ENCODE measurements at places on chromosomes 13 and 19. TPM values are rescaled to one million over a fixed set of nuclear protein-coding genes. Genes with fewer than 3 reads are reported as not detected.

- H3K36me3 ChIP-seq = no peaks in the 10 kb centered on the region
- H3K27ac ChIP-seq = no peak overlapping the region
- H3K4me1 ChIP-seq = no peaks in the 10 kb centered on the region
- no peak for DNase-seq
Measured at GRCh38 chr13:28357247-28357825, 137.6 kb downstream of the FLT1 start.

FAM216B gene
- not detected for total RNA-seq

- H3K4me1 ChIP-seq = no peaks in the 10 kb centered on the region
- DNase-seq = no peak
- H3K4me3 ChIP-seq = no peak overlapping the region
- H3K36me3 ChIP-seq = no peaks in the 10 kb centered on the region
Measured at GRCh38 chr19:40590464-40591265, 10.5 kb upstream of the LTBP4 start.

- no peak overlapping the region for H3K4me3 ChIP-seq
- no peaks in the 10 kb centered on the region for H3K36me3 ChIP-seq
- no peak overlapping the region for H3K27ac ChIP-seq
- no peak for DNase-seq
- H3K4me1 ChIP-seq = no peaks in the 10 kb centered on the region
Measured at GRCh38 chr13:25292301-25292700, 5.0 kb upstream of the MTMR6 start.

DNA sequence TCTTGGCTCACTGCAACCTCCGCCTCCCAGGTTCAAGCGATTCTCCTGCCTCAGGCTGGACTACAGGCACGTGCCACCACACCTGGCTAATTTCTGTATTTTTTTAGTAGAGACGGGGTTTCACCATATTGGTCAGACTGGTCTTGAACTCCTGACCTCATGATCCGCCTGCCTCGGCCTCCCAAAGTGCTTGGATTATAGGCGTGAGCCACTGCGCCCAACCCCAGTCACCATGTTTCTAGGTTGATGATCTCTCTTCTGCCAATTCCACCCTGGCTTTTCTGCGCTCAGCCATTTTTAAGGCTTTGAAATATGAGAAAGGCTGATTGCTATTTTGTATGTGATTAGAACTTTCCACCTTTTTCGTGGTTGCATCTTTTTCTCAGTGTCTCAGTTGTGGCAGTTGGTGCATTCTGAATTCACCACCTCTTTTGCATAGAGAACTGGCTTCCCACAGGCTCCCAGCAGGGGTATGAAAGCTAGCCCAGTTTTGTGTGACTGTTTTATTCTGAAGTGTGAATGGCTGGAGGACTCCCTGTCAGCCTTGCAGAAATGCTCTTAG is 15.5 kb downstream of the CEACAM1 start:
- no peaks in the 10 kb centered on the region for H3K27me3 ChIP-seq
- H3K4me1 ChIP-seq = no peaks in the 10 kb centered on the region
- no peaks in the 10 kb centered on the region for H3K36me3 ChIP-seq
- H3K27ac ChIP-seq = no peak overlapping the region
- H3K4me3 ChIP-seq = no peak overlapping the region

ZDHHC20 gene
- 84.5 TPM for total RNA-seq

COX6B2 gene
- 0.35 TPM for total RNA-seq

- H3K4me1 ChIP-seq = no peaks in the 10 kb centered on the region
- no peak for DNase-seq
- H3K27me3 ChIP-seq = no peaks in the 10 kb centered on the region
- H3K36me3 ChIP-seq = no peaks in the 10 kb centered on the region
Measured at GRCh38 chr19:56301886-56302620, 12.6 kb downstream of the ZSCAN5A start.

DNA sequence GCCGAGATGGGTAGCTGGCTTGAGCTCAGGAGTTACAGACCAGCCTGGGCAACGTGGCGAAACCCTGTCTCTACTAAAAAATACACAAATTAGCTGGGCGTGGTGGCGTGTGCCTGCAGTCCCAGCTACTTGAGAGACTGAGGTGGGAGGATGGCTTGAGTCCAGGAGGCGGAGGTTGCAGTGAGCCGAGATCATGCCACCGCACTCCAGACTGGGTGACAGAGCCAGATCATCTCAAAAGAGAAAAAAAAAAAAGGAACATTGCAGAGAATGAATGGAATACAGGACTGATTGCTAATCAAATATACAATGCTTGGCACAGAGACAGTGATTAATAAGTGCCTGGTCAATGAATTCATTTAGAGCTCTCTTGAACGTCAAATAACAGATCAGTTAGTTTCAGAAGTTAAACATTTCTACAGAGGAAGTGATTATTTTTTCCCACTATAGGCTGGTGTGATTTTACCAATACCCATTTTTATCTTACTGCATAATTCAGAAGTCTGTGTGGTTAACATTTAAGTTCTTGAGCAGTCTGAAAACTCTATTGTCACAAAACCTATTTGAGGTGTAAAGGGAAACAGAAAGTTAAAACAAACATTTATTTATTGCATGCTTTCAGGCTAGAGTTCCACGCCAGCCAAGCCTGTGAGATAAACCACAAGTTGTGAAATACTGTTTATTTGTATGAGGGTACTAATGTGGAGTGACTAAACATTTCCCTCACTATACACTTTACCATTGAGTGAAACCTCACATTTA is 7.7 kb upstream of the TBC1D4 start:
- no peak for DNase-seq
- H3K27ac ChIP-seq = no peak overlapping the region
- no peaks in the 10 kb centered on the region for H3K36me3 ChIP-seq
- peaks cover 7% of the 10 kb centered on the region for H3K4me1 ChIP-seq
- H3K27me3 ChIP-seq = no peaks in the 10 kb centered on the region

PCDH8 gene
- total RNA-seq = not detected

- H3K27me3 ChIP-seq = no peaks in the 10 kb centered on the region
- H3K4me1 ChIP-seq = no peaks in the 10 kb centered on the region
- no peak overlapping the region for H3K27ac ChIP-seq
- H3K36me3 ChIP-seq = no peaks in the 10 kb centered on the region
- no peak for DNase-seq
Measured at GRCh38 chr19:28067882-28068281, 1145.1 kb downstream of the UQCRFS1 start.

GRCh38 chr13:104114101-104114500 is 1047.9 kb upstream of the SLC10A2 start:
- H3K4me3 ChIP-seq = no peak overlapping the region
- H3K36me3 ChIP-seq = no peaks in the 10 kb centered on the region
- H3K27me3 ChIP-seq = no peaks in the 10 kb centered on the region
- H3K27ac ChIP-seq = no peak overlapping the region

DNA sequence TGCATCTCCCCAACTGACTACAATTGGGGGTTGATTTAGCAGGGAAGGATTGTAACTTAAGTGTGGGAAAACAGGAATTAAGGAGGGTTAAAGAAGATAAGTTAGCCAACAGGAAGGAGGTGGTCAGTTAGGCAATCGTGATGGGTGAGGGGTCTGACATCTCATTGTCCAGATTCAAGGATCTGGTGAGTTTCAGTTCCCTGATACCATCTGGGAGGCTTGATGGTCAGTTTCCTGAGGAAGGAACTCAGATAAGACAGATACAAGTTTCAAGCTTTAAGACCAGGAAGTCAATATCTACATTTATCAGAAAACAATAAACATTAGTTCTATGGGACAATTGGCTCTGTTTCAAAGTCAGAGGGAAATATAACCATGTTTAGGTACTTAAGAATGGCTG is 601.8 kb downstream of the SLITRK6 start:
- no peak for DNase-seq
- H3K36me3 ChIP-seq = no peaks in the 10 kb centered on the region
- no peak overlapping the region for H3K27ac ChIP-seq
- no peak overlapping the region for H3K4me3 ChIP-seq
- no peaks in the 10 kb centered on the region for H3K27me3 ChIP-seq

- H3K27me3 ChIP-seq = no peaks in the 10 kb centered on the region
- DNase-seq = no peak
- H3K4me3 ChIP-seq = no peak overlapping the region
Measured at GRCh38 chr19:12133069-12133468, 7.1 kb downstream of the ZNF20 start.

GRCh38 chr13:37492741-37493514 is 105.6 kb downstream of the POSTN start:
- no peaks in the 10 kb centered on the region for H3K27me3 ChIP-seq
- H3K4me1 ChIP-seq = no peaks in the 10 kb centered on the region
- no peak for DNase-seq
- H3K27ac ChIP-seq = no peak overlapping the region
- H3K36me3 ChIP-seq = no peaks in the 10 kb centered on the region

PLPP2 gene
- 29.6 TPM for total RNA-seq

DNA sequence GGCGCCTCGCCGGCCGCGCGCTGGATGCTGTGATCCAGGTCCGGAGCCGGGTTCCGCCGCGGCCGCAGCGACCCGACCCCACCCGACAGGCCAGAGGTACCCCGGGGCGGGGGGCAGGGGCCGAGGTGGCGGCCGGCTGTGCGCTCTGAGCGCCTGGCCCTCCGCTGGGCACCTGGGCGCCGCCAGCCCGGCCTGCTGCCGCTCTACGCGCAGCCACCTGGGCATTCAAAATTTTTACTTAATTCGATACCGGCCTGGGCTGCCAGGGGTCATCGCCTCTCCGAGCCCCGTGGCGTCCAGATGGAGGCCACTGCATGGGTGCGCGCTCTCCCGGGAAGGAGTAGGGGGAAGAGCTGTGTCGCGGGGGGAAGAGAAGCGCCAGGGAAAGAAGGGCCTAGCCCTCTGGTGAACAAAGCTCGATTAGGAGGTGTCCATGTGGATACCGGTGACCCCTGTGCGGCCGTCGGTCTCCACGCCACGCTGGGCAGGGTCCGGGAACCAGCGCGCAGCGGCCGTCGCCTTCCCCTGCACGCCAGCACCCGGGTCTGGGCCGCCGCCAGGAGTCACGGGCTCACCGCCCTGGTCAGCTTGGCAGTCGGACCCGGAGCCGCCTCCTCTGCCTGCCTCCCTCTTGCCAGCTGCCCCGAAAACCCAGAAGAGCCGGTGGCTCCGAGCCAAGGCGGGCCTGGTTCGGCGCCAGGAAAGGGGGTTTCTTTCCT is 666 bp downstream of the BIVM start:
- H3K27ac ChIP-seq = peak overlapping the region; percentile 81
- peak overlapping the region; percentile 84 for H3K4me3 ChIP-seq
- no peaks in the 10 kb centered on the region for H3K27me3 ChIP-seq
- no peak for DNase-seq

GRCh38 chr13:40609972-40610726 is 56.3 kb downstream of the FOXO1 start:
- no peak for DNase-seq
- H3K36me3 ChIP-seq = no peaks in the 10 kb centered on the region
- H3K4me3 ChIP-seq = no peak overlapping the region
- no peaks in the 10 kb centered on the region for H3K4me1 ChIP-seq
- H3K27me3 ChIP-seq = no peaks in the 10 kb centered on the region
- no peak overlapping the region for H3K27ac ChIP-seq

GADD45GIP1 gene
- total RNA-seq = 42.7 TPM

DNA sequence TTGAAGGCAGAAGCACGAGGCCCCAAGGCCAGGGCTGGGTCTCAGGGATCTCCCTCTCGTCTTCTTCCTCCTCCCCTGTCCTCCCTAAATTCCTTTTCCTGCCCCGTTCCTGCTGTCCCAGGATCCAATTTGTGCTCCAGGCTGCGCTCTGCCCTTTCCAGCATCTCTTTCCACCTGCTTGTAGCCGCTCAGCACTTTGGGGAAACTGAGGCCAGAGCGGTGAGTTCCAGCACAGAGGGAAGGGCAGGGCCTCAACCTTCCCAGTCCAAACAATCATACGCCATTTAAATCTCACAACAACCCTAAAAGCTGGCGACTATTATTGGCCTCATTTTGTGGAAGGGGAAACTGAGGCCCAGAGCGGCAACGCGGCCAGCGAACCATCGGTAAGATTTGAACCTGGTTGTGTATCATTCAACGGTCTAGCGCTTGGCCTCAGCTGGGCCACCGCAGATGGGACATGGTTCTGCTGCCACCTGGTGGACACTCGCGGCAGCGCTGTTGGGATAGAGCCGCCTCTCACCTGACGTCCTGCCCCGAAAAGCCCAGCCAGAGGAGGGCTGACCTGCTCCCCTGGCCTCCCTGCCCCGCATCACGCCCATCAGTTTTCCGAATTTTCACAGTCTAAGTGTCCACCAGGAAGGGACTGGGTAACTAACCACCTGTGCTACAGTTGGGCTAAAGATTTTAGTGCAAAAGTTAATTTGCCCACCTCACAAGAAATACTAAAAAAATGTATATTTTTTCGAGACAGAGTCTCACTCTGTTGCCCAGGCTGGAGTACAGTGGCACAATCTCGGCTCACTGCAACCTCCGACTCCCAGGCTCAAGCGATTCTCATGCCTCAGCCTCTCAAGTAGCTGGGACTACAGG is 4.2 kb upstream of the RPL18A start:
- no peak overlapping the region for H3K27ac ChIP-seq
- DNase-seq = peak; percentile 80
- H3K27me3 ChIP-seq = no peaks in the 10 kb centered on the region

- H3K4me1 ChIP-seq = no peaks in the 10 kb centered on the region
- DNase-seq = no peak
- H3K36me3 ChIP-seq = no peaks in the 10 kb centered on the region
- H3K4me3 ChIP-seq = no peak overlapping the region
- H3K27ac ChIP-seq = no peak overlapping the region
Measured at GRCh38 chr19:5192568-5192967, 148.0 kb downstream of the PTPRS start.

TGFB1 gene
- 15.3 TPM for total RNA-seq

PSG7 gene
- not detected for total RNA-seq

DNA sequence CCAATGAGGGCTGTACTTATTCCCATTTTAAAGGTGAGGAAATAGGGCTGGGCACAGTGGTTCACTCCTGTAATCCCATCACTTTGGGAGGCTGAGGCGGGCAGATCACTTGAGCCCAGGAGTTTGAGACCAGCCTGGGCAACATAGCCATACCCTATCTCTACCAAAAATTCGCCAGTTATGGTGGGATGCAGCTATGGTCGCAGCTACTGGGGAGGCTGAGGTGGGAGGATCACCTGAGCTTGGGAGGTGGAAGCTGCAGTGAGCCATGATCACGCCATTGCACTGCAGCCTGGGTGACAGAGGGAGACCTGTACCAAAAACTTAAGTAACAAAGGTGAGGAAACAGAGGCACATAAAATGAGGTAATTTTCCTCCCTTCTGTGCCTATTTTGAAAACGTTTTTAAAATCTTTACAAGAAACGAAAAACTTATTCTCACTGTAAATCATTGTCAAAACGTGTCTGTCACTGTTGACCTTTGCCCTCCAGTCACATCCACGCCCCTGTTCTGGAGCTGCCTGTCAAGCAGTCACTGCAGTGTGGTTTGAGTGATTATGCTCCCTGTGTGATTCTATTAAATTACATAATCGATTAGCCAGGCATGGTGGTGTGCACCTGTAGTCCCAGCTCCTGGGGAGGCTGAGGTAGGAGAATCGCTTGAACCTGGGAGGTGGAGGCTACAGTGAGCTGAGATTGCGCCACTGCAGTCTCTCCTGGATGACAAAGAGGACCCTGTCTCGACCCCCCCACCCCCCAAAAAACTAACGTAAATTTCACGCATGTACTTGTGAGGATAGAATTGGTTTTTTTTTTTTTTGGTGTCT is 12.5 kb downstream of the NOP53 start:
- peak; percentile 55 for DNase-seq
- H3K27ac ChIP-seq = no peak overlapping the region

IZUMO2 gene
- not detected for total RNA-seq

All from Caco-2 (cell line).